Inflammatory macrophage (primary cell): ENCODE measurements at places on chromosomes 2 and 18.

DNA sequence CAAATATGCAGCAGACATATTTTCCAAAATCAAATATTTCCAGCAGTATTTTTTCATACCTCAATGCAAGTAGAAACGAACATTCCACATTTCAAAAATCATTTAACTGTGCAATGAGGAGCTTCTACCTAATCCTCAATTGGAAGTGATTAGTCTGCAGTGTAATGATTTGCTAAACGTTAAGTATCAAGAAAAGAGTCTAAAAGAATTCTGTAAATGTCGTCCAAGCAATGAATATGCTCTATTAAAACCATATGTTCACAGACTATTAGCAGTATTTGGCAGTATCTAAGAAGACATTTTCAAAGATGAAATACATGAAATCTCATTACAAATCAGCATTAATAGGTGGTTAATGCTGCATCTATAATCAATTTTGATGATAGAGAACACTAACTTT lies 15.9 kb downstream of the DYM start:
- no peak for DNase-seq

DNA sequence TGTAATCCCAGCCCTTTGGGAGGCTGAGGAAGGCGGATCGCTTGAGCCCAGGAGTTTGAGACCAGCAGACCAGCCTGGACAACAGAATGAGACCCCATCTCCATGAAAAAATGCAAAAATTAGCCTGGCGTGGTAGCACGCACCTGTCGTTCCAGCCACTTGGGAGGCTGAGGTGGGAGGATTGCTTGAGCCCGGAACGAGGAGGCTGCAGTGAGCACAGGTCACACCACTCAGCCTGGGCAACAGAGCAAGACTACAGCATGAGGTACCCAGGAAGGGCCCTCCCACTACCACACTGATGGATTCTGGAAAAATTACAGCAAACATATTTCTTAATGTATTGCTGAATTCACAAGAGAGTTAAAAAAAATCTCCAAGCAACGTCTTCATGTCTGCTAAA lies 56.3 kb upstream of the HPCAL1 start:
- DNase-seq: no peak

GRCh38 chr2:112155331-112156151 lies 17.4 kb downstream of the FBLN7 start:
- DNase-seq: peak; percentile 26

GRCh38 chr18:13398631-13399030 lies 180.1 kb downstream of the LDLRAD4 start:
- DNase-seq: no peak
